ENCODE measurements at places on chromosomes 16 and 17.
A peak's percentile ranks its signal among the peaks of the same experiment; 100 is the strongest.

- peak; percentile 38 for ATAC-seq
Measured at GRCh38 chr16:78895681-78896080, 704.9 kb downstream of the MAF start.

- no peak for ATAC-seq
Measured at GRCh38 chr16:47304563-47304962, 156.3 kb downstream of the ITFG1 start.

GRCh38 chr16:89246903-89247733 is 29.6 kb downstream of the ZNF778 start:
- peak; percentile 92 for ATAC-seq

- ATAC-seq: no peak
Measured at GRCh38 chr17:43056051-43056450, 31.0 kb downstream of the RND2 start.

DNA sequence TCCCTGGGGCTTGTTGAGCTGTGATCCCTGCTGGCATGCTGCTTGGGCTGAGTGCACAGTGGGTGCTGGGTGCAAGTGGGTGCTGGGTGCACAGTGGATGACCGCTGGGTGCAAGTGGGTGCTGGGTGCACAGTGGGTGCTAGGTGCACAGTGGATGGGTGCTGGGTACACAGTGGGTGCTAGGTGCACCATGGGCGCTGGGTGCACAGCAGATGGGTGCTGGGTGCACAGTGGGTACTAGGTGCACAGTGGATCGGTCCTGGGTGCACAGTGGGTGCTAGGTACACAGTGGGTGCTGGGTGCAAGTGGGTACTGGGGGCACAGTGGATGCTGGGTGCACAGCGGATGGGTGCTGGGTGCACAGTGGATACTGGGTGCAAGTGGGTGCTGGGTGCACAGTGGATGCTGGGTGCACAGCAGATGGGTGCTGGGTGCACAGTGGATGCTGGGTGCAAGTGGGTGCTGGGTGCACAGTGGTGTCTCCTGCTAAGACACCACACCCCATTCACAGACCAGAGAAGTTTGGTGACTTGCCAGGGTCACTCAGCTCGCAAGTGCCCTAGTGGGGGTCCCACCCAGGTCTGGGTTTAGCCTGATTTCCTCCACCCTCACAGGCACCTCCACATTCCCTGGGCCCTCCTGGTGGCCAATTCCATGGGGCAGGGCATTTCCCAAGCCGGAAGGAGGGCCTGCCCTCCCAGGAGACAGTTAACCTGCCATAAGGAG is 33.5 kb downstream of the ZFPM1 start:
- no peak for ATAC-seq

DNA sequence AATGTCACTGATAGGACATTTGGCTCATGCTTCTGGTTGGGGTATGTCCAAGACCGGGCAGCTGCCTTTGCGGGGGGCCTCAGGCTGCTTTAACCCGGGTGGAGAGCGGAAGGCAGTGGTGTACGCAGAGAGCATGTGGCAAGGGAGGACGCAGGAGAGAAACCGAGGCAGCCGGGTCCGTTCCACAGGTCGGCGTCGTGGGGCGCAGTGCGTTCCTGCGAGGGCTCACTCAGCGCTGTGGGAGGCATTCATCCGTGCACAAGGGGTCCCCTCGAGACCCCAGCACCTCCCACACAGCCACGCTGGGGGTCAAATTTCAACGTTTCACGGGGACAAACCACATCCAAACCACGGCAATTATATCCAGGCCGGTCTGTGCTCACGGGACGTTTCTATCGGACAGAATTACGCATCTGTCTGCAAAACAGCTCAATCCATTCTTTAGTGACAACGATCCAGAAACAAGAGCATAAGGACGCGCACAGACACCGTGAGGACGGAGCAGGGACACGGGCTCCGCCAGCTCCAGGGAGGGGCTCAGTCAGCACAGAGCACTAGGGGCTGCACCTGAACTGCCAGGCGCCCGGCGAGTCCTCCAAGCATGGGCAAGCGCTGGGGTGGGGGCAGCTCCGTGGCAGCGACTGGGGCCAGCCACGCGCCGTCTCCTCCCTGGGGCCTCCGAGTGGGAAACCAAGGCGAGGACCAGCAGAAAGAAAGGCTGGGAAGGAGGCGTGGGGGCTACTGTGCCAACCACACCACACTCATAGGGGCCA is 108.4 kb upstream of the METRNL start:
- no peak for ATAC-seq

DNA sequence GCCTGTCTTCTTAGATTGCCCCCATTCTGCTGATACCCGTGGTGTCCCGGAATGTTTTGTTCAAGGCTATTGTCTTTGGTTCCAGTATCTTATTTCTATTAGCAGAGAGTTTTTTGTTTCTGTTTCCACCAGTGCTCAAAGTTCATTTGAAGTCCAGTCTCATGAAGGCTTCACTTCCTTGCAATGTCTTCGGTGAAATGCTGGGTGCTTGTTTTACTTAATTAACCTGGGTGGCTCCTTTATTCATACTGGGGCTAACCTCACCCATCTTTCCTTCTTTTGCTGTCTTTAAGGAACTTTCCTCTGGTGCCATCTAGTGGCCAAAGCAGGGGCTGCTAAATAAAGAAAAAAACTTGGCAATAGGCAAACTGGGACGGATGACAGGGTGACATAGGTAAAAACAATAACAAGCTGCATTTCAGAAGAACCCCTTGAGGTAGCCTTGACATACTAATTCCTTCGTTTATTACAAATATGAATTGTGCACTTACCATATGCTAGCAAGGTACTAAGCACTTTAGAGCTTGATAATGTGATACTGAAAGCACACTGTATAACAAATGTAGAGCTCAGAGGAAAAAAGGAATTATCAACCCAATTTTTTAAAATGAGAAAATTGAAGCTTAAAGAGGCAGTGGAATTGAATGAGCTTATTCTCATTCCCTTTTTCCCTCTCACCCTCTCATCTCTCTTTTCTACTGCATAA is 2.8 kb upstream of the SMIM36 start:
- ATAC-seq: peak; percentile 65

GRCh38 chr16:86834451-86835035 is 256.2 kb downstream of the FOXL1 start:
- ATAC-seq: no peak

DNA sequence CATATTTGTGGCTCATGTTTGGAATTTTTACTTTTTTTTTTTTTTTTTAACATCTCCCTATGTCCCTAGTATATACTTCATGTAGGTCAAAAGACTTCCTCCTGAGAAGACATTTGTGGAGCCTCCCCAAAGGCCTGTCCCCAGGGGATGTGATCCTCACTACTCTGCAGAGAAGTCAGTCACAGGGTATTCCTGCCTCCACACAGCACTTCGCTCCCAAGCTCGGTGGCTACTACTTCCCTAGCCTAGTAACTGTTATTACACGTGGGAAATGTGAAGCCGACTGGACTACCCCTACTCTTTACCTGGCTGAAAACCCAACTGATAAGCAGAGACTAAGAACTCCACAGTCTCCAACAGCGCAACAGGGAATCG is 116.8 kb downstream of the HIC1 start:
- ATAC-seq: no peak
